Fibroblast of skin of left quadriceps (primary cell): ENCODE measurements at places on chromosomes 5 and 9.
A peak's percentile ranks its signal among the peaks of the same experiment; 100 is the strongest.

DNA sequence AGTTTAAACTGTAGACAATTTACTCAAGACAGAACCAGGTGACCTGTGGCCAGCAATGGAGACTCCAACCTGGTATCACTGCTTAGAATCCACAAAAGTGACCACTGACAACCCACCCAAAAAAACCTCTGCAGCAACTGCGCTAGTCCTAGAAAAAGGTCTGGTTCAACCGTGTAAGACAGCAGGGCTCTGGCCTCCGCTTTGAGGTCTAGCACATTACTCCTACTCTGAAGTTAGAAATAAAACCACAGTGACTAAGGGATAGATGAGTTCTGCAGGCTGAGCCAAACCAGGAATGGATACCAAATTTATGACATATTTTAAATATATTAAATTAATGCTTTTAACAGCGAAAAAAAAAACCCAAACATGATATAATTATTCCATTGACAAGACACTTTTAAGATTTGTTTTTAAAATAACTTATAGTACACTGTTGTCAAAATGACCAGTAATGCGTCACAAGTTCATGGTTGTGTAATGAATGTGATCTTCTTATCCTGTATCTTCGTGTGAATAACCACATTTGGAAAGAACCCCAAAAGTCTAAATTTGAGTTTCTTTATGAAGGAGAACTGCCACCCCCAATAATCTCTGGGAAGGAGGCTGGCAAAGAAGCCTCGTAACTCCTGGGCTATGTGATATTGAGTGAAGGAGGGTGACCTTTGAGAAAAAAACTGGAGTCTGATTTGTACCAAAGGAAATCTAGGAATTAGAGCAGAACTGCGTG is 101.9 kb upstream of the SLC44A1 start:
- no peak for DNase-seq

- no peak for DNase-seq
These were observed 26.8 kb downstream of the WWC1 start for GRCh38 chr5:168318240-168318639.

DNA sequence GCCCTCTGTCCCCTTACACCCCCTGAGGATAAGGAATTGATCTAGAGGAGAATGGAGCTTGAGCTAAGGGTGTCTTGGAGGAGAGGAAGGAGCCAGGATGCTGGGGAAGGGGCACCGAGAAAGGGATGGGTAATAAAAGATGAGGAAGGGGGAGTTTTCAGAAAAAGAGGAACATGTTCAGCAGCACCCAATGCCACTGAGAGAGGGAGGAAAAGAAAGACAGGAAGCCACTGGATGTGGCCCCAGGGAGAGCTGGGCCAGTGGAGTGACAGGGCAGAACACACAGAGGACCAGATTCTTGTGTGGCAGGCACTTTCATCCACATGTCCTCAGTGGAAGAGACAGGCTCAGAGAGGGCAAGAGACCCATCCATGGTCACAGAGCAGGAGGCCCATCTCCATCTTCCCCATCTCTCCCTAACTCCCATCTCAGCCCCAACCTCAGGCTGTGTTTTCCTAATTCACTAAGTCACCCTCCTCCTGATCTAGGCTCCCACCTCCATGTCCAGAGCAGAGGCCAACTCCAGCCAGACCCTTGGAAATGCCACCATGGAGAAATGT is 7.2 kb downstream of the PFN3 start:
- DNase-seq, result no peak

DNA sequence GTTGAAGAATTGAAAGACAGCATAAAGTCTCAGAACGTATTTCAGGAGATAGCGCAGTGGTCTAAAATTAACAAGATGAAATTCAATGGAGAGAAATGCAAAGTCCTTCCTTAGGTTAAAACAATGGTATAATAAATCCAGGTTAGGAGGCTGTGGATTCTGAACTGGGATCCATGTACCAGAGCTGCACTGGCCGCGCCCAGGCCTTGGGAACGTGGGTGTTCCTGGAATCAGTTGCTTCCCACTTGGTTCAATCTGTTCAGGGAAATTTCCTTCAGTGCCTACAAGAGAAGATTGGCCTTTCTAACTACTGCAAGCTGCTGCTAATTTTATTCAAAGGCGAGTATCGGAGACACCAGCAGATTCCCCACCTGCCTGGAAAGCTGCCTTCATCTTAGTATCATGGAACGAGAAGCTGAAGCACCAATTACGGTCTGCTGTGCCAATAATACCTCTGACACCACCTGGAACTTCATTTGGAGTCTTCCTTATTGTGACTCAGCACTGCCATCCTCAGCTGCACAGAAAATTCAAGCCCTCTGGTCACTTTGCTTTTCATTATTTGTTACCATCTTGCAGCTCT is 14.3 kb upstream of the CTNND2 start:
- no peak for DNase-seq

DNA sequence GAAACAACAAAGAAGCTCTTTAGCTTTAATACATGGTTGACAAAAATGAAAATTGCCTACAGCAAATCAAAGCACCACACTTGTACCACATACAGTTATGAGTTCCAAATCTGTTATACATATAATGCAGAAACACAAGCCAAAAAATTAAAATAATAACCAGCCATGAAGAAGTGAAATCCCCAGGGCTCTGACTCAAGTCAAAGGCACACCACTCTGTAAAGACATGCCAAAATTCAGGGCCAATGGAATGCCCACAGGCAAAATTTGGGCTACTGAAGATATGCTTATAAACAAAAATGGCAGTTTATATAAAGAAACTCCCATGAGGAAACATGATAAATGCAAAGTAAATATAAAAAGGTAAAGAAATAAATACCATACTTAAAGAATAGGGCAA is 29.0 kb downstream of the THBS4 start:
- DNase-seq, result peak; percentile 6

GRCh38 chr9:78939311-78940065 is 632.3 kb upstream of the TLE4 start:
- DNase-seq, result no peak

- peak; percentile 57 for DNase-seq
These were observed 24.0 kb downstream of the SEMA4D start for GRCh38 chr9:89473762-89474469.

DNA sequence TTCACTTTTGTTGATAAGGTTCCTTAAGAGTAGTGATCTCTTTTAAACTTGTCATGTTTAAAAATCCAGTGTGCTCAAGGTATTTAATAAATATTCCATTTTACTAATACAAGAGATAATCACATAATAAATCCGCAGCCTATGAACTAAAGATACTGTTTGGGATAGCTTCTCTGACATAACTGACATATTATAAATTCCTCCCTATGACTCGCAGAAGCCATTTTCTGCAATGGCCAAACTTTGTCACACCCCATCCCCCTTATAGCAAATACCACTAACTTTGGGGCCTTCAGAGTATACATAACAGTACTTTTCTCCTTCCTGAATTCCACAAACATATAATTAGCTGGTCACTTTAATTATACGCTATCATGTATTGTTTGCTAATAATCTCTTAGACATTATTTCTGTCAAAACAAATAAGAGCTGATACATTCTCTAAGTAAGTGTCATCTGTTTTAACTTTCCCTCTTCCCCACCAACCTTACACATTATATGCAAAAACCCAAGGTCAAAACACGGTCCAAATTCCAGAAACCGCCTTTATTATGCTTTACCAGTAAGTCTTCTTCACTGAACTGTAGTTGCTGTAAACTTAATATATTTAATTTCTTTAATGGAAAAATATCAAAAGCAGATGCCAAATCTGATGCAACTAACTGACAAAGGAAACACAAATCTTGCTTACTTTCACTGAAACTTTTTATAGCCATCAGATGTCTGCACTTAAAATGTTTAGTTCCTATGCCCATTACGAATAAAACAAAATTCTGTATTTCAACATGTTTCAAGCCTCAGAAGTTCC is 971 bp downstream of the TMEM267 start:
- peak; percentile 57 for DNase-seq

DNA sequence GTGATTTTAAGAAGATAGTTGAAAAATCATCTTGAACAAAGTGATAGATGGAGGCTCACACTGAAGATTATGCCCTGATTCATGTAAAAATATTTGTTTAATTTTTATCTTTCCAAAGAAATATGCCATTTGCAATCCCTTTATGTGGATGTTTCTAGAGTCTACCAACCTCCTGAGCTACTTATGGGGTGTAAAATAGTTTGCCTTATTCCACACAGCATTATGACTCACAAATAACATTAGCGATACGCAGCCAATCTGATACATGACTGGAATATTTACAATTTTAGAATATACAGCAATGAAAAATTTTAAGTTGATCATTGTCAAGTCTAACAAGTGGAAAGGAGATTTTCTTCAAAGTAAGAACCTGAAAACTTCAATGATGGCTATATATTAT is 327.5 kb downstream of the EDIL3 start:
- DNase-seq, result no peak

DNA sequence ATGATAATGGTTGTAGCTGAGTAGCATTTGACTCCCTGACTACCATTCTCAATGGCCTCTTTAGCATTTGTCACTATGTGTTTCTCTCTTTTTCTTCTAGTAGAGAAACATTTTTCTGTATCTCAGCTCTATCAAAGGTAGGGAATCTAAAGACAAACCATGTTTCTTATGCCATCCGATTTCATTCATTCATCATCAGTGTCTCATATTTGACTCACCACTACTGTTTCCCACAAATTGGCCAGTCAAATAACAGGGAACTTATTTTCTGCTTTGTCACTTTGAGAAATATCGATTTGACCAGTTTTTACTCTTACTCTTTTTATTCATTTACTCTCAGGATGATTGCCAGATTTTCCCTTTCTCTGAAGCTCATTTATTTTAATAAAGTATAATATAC is 282.3 kb downstream of the TMEM167A start:
- no peak for DNase-seq

GRCh38 chr9:8880060-8880459 is 1080.5 kb upstream of the DMAC1 start:
- DNase-seq, result no peak

- no peak for DNase-seq
These were observed 598.2 kb downstream of the PRELID2 start for GRCh38 chr5:145236983-145237382.

DNA sequence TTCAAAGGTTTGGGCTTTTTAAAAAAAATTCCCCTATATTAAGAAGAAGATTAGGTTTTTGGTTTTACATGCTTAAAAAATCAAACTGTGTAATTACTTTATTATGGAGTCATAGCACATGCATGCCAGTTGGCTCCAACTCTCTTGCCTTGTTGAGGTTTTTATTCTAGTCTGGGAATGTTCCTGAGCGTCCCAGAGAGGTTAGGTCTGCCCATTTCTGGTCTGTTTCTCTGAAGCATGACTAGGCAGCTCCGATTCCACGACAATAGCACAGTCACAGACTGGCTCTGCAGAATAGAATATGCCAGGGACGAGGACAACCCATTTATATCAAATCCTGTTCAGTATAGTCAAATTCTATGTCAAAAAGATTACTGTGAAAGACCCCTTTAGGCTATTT is 217.0 kb downstream of the PCSK5 start:
- no peak for DNase-seq

DNA sequence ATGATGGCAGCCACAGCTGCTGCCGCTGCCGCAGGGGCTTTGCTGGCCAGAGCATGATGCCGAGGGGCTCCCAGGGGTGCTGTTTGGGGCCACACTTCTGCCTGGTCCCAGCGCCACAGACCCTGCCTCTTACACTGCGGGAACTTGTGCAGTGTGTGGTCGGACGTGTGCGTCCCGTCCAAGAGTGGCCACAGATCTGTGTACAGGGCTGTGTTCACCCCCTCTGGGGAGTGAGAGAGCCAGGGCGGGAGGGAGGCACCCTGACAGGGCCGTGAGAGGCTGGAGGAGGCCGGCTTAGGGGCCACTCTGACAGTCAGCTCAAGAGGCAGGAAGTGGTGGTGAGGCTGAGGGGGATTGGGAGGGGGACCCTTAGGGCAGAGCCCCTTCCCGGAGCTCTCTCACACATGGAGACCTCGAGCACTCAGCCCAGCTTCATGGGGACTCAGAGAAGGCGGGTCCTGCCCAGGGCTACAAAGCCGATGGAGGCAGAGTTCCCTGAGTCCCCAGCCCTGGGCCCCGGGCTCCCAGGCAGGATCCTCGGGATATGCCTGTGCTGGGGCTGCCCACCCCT is 13.1 kb upstream of the CARD19 start:
- DNase-seq, result no peak

GRCh38 chr5:134177369-134178095 is 782 bp upstream of the SKP1 start:
- DNase-seq, result no peak

DNA sequence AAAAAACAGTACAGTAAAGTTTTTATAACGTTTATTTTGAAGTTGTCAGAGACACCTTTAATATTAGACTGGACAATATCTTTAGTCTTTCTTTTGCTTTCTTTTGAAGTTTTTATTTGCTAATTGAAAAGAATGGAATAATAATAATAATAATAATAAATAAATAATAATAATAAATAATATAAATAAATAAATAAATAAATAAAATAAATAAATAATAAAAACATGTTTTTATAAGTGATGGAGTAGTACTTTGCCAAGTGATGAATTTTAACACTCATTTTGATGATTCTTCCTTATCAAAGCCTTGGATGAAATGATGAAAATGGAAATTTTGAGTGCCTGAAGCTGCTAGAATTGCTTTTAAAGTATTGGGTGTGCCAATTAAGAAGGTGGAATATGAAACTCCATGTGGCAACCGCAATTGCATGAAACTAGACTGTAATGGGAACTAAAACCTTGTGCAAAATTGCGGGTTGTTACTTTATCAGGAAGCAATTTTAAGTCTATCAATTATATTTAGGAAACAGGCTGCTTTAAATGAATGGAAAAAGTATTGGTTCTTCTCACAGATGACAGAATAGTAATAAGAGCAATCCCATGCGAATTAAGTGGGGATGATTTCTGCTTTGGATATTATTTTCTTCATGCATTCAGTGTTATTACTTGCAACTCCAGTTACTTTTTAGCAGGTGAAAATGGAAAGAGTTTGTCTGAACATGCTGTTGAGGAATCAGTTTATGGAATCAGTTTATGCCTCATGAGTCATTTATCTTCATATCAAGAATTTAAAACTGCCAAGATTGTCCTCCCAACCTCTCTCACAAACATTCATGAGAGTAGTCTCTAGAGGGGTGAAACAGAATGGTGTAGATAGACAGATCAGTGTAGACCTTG is 4.6 kb downstream of the ANXA1 start:
- no peak for DNase-seq
